Right ventricle myocardium inferior (tissue), 1 donor: ENCODE measurements at places on chromosomes 5 and 9. TPM values are rescaled to one million over a fixed set of nuclear protein-coding genes. Genes with fewer than 3 reads are reported as not detected.

Gene EGR1
- 5.5 TPM for total RNA-seq

Gene KLF4
- 36.9 TPM for total RNA-seq

Gene C1QTNF2
- 1.5 TPM for total RNA-seq

Gene NRG2
- 1.9 TPM for total RNA-seq

Gene SVEP1
- 6.4 TPM for total RNA-seq
